ENCODE measurements at places on chromosomes 1 and 21.

DNA sequence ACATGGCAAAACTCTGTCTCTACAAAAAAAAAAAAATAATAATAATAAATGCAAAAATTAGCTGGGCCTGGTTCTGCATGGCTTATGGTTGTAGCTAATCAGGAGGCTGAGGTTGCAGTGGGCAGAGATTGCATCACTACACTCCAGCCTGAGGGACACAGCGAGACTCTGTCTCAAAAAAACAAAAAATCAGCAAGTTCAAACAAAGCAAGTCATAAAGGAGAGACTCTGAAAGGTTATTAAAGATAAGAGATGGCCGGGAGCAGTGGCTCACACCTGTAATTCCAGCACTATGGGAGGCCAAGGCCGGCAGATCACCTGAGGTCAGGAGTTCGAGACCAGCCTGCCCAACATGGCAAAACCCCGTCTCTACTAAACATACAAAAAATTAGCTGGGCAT is 28.8 kb downstream of the COP1 start:
- DNase-seq: no peak

GRCh38 chr1:102799496-102799895 is 308.8 kb downstream of the COL11A1 start:
- no peak for DNase-seq

DNA sequence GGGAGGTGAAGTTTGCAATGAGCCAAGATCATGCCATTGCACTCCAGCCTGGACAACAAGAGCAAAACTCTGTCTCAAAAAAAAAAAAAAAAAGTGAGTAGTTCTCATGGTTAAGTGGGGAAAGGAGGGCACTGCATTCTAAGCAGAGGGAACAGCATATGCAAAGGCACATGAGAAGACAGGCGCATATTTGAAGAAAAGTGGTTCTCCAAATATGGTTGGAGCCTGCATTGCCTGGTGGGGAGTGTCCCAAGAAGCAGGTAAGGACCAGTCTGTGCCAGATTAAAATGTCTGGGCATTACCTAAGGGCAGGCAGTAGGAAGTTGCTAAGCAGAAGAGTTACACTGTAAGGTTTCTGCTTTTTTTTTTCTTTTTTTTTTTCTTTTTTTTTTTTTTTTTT is 2.5 kb upstream of the KPNA6 start:
- no peak for DNase-seq

GRCh38 chr1:206836111-206836510 is 29.3 kb upstream of the IL20 start:
- DNase-seq: no peak

- DNase-seq: no peak
These were observed 232.0 kb upstream of the PLXNA2 start for GRCh38 chr1:208475951-208476845.

DNA sequence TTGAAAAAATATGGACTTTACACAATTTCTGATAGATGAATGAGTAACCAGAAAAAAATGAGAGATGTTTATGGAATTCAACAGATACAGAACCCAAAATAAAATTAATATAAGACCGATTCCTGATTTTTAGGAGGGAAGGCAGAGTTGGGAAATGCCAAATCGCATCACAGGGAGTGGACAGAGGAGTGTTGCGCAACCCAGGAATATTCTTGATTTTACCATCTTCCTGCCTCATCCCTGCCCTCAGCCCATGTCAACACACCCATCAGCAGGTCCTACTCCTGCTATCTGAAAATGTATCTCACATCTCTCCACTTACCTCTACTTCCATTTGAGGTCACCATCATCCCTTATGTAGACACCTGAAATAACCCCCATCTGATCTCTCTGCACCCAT is 221.0 kb downstream of the DSCAM start:
- DNase-seq: no peak

GRCh38 chr1:5157175-5157574 is 502.8 kb downstream of the AJAP1 start:
- DNase-seq: no peak
